ENCODE measurements at places on chromosomes 4 and X.

DNA sequence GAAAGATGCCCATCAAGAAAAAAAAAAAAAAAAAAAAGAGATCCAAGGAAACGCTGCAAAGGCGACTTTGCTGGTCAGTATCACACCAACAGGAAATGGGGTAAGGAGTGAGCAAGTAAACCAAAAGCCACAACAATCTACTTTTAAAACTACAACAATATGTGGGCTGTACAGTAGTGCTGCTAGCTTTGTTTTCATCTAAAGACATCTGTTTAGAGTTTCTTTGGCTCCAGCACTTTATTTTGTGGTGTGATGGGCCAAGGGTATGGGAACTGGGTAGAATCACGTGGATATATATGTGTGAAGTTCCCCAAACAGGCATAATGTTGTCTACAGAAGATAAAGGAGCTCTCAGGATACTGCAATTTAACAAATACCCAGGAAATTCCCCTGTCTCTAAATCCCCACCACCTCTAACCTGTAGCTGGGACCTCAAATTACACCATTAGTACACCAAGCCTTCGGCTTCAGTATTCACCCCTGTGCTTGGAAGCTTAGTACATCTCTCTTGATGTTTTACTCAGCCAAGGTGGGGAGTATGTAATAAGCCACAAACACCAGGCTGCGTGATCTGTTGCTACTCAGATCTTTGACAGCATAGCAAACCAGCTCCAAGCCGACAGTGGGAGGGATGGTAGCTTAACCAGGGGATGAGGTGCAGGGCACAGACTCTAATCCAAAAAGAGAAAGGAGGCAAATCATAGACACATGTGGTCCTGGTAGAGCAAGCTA, 207.9 kb downstream of the HS6ST2 start:
- DNase-seq = no peak

DNA sequence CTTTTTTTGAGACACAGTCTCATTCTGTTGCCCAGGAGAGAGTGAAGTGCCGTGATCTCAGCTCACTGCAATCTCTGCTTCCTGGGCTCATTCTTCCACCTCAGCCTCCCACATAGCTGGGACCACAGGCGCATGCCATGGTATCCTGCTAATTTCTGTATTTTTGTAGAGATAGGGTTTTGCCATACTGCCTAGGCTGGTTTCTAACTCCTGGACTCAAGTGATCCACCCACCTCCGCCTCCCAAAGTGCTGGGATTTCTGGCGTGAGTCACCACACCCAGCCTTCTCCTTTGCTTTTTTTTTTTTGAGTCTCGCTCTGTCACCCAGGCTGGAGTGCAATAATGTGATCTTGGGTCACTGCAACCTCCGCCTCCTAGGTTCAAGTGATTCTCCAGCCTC, 94.1 kb downstream of the PDS5A start:
- no peak for DNase-seq

DNA sequence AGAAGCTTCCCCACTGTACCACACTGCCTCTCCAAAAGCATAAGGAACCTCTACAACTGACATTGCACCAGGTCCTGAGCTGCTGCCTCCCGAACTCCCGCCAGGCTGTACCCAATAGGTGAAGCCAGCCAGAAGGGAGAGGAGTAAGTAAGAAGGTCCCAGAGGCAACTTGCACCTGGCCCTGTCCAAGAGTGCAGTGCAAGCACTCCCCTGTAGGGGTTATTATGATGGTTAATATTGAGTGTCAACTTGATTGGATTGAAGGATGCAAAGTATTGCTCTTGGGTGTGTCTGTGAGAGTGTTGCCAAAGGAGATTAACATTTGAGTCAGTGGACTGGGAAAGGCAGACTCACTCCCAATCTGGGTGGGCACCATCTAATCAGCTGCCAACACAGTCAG, 879.3 kb upstream of the SLIT2 start:
- no peak for DNase-seq

DNA sequence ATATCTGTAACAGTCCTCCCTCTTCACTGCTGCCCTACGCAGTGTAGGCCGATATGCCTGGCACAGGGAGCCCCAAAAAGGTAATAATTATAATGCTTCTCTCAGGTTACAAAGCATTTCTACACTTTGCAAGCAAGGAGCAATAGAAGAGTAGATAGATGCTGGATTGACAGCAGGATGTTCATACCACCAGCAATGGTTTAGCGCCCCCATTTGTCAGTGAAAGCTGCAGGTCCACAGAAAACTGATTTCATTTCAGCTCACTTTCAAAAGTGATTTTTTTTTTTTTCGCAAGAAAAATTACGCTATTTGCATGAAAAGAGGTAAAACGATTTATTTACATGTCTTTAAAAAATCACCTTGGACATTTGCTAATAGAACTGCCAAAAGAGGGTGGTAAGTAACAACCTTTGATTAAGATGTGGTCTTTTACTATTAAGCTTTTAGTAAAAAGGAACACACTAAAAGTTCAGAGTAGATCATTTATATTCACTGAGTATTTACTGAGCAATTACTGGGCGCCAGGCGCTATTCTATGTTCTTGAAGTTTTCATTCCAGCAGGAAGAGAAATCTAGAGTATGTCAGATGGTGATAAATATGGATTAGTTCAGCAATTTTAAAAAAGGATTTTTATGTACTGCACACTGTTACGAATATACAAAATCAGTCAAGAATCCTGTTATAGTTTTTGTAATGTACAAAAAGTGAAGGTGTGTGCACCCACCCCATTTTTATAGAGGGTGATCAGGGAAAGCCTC, 34.4 kb downstream of the HPF1 start:
- no peak for DNase-seq

GRCh38 chr4:147493307-147493706, 12.4 kb downstream of the EDNRA start:
- DNase-seq = no peak

DNA sequence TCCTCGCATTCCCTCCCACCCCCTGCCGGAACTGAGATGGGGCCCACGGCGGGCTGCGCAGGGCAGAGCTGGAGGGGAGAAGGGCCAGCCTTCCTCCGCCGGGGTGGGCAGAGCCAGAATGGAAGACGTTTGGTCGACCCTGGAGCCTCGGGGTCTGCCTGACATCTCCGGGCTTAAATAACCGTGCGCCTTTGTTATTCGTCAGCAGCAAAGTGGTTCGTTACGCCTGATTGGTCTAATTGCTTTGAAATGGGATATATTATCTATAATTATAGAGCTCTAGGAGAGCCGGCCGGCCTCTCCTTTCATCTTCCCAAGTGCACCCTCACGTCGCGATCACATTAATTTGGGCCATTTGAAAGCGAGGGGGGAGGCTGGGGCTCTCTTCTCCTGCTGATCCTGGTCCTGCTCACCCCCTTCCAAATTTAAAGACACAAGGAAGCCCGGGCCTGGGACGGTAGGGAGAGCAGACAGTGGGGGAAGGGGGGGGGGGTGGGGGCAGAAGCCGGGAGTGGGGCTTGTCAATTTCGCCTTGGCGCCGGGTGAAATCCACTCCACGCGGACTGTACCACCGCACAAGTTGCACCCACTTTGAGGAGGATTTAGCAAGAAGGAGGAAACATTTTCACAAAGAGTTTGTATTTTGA, 4.7 kb upstream of the MSX1 start:
- no peak for DNase-seq

- DNase-seq = no peak
Measured at GRCh38 chr4:46844325-46844917, 64.6 kb downstream of the COX7B2 start.

DNA sequence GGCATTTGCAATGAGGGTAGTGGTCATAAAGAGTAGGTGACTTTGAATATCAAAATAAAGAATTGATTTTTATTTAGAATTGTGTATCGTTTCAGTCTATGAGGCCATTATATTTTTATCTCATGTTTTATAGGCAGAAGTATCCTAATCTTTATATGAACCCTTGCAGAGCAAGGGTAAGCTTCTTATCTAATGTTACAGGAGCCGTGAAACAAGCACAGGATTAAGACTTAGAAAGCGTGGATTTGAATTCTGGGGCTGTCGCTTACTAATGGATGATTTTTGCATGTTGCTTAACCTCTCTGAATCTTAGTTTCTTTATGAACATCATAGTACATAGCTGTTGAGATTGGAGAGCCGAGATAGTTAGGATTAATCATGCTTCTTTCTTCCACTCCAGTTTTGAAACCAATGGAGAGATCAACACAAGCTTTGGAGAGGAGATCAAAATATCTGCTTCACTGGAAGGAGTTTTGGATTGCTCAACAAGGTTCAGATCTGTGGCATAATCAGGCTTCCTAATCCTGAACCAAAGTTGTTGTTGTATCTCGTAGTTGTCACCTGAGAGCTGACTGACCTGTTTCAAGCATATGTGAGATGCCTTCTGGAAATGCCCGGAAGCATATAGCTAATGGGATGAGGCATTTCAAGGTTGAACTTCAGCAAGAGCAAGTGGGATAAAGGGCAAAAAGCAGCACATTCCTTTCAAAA, 166.9 kb upstream of the GK2 start:
- no peak for DNase-seq

DNA sequence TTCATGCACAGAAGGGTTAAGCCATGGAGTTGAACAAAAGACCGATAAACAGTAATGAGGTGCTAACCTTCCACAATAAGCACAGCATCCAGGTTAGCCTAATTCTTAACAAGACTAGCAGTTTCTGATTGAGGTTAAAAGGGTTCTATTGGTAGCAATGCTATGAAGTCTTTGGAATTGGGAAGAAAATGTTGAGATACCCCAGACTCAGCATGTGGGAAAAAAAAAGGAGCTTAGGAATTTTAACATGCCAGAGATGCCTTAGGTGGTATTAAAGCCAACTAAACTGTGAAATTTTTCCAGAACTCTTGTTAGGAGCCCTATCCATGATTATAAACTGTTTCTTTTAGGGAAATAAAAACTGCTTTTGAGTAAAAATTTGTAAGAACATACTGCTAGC, 391.7 kb downstream of the GABRG1 start:
- DNase-seq = no peak

DNA sequence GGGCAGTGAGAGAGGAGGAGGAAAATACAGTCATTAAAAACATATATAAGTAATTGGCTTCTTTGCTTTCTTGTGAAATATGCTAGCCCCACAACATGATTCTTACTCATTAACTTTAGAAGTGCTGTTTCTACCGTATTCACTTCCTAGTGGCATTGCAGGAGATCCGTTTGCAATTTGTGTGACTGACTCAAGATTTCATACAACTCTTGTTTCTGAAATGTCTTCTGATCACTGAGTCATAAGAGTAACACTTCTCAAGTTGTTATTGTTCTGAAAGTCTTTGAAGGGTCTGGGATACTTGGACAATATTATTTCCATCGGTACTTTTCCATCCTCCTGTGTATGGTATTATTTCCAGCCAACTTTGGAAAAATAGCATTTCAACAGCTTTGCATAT, 310.8 kb downstream of the PACRGL start:
- DNase-seq = no peak

All from left forelimb (tissue), 1 donor.